ENCODE measurements at places on chromosomes 2 and 18. TPM values are rescaled to one million over a fixed set of nuclear protein-coding genes. Genes with fewer than 3 reads are reported as not detected.

GRCh38 chr2:144213797-144214196, 306.1 kb downstream of the ZEB2 start:
- DNase-seq = no peak
- H3K36me3 ChIP-seq = no peaks in the 10 kb centered on the region
- no peaks in the 10 kb centered on the region for H3K4me1 ChIP-seq
- no peak overlapping the region for H3K27ac ChIP-seq

GRCh38 chr2:216519154-216519762, 20.6 kb downstream of the RPL37A start:
- no peak overlapping the region for H3K4me3 ChIP-seq
- no peaks in the 10 kb centered on the region for H3K27me3 ChIP-seq
- peak; percentile 64 for DNase-seq
- H3K27ac ChIP-seq = no peak overlapping the region
- no peaks in the 10 kb centered on the region for H3K4me1 ChIP-seq

- H3K27ac ChIP-seq = no peak overlapping the region
- H3K27me3 ChIP-seq = no peaks in the 10 kb centered on the region
- H3K4me3 ChIP-seq = no peak overlapping the region
- DNase-seq = peak; percentile 52
Measured at GRCh38 chr2:190382851-190383250, 25.3 kb upstream of the MFSD6 start.

DNA sequence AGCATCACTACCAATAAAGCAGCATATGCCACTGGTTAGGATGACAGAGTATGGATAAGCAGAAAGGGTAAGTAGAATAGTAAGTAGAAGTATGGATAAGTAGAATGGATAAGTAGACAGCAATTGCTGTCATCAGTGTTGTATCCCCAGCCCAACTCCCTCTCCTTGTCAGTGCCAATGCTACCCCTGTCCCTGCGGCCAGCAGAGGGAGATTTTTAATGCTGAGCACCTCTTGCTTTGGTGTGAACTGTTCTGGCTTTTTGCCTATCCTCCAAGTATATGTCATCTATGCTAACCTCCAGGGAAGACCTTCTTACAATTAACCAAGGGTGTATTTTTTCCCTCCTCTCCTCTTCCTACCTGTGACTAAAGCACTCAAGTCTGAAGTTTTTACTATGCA, 136.7 kb upstream of the SPHKAP start:
- H3K4me3 ChIP-seq = no peak overlapping the region
- no peaks in the 10 kb centered on the region for H3K4me1 ChIP-seq
- no peaks in the 10 kb centered on the region for H3K36me3 ChIP-seq
- no peaks in the 10 kb centered on the region for H3K27me3 ChIP-seq
- no peak for DNase-seq
- no peak overlapping the region for H3K27ac ChIP-seq

GRCh38 chr2:98479959-98480524, 35.4 kb downstream of the INPP4A start:
- H3K27me3 ChIP-seq = no peaks in the 10 kb centered on the region
- peaks cover 35% of the 10 kb centered on the region for H3K4me1 ChIP-seq
- DNase-seq = no peak
- H3K4me3 ChIP-seq = no peak overlapping the region

- no peaks in the 10 kb centered on the region for H3K36me3 ChIP-seq
- H3K4me3 ChIP-seq = no peak overlapping the region
- no peaks in the 10 kb centered on the region for H3K4me1 ChIP-seq
- no peak for DNase-seq
Measured at GRCh38 chr2:63675026-63675425, 86.3 kb downstream of the MDH1 start.

Gene FANCL
- total RNA-seq = 26.9 TPM

Gene RAPGEF4
- 2.0 TPM for total RNA-seq

DNA sequence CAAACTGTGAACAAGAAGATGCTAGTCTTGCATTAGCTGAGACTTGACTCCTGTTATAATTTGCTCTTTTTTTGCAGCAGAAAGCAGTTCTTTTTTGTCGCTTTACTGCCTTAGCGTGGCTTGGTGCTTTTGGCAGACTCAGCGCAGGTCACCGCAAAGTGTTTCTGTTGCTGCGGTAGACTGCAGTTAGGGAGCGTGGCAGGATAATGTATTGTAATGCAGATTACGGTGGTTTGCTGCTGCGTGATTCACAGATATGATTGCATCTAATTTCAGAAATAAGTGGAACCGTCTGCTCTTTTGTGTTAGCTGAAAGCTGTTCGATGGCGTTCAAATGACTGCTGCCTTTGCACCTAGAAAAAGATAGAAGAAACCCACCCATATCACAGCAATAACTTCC, 131.6 kb upstream of the SATB2 start:
- no peak overlapping the region for H3K27ac ChIP-seq
- H3K4me1 ChIP-seq = no peaks in the 10 kb centered on the region
- no peak overlapping the region for H3K4me3 ChIP-seq

DNA sequence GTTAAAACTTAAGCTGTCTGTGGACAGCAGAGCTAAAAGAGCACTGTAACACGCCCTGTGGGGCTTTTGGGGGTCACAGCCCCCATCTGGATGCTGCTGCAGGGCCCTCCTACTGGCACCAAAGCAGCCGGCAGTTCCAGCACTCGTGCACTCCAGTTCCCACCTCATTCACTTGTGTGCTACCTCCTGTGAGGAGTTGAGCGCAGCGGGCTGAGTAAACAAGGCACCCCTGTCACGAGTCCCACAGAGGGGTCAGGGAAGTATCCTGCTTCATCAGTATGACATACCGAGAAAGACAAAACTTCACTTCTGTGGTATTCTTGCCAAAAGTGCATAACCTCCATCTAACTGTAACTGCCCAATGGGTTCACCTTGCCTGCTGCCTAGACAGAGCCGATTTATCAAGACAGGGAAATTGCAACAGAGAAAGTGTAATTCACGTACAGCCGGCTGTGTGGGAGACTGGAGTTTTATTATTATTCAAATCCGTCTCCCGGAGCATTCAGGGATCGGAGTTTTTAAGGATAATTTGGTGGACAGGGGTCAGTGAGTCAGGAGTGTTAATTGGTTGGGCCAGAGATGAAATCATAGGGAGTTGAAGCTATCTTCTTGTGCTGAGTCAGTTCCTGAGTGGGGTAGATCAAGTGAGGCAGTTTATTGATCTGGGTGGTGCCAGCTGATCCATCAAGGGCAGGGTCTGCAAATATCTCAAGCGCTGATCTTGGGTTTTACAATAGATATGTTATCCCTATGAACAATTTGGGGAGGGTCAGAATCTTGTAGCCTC, 41.6 kb downstream of the TMEM17 start:
- no peak for DNase-seq
- no peak overlapping the region for H3K4me3 ChIP-seq
- no peaks in the 10 kb centered on the region for H3K36me3 ChIP-seq
- H3K4me1 ChIP-seq = no peaks in the 10 kb centered on the region

DNA sequence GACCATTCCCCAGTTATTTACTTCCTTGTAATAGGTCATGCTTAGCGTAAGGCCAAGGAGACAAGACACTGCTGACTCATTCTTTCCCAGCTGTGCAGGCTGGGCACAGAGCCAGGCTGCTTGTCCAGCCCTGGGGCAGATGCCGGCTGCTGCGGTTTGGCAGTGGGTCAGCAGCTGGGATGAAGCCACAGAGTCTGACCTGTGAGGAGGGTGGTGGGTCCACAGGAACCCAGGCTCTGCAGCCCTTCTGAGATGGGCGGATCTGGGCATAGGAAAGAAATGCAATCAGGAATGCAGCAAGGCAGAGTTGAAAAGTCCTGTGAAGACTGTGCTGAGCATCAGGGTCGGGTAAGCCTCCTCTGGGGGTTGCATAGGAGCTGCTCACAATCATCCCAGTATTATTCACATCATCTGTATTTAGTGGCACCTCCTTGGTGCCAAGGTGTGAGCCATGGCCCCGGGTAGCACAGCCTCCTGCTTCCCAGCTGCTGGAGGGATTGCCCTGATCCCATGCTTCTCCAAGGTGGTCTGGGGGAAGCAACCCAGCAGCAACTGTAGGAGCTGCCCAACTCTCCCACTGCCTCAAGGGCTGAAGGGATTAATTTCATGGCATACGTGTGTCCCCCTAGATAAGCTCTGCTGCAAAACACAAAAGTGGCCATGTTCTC, 139.0 kb downstream of the DDX1 start:
- no peaks in the 10 kb centered on the region for H3K4me1 ChIP-seq
- H3K36me3 ChIP-seq = no peaks in the 10 kb centered on the region

Gene DPYSL5
- total RNA-seq = 0.09 TPM

Gene LONRF2
- total RNA-seq = 0.24 TPM

DNA sequence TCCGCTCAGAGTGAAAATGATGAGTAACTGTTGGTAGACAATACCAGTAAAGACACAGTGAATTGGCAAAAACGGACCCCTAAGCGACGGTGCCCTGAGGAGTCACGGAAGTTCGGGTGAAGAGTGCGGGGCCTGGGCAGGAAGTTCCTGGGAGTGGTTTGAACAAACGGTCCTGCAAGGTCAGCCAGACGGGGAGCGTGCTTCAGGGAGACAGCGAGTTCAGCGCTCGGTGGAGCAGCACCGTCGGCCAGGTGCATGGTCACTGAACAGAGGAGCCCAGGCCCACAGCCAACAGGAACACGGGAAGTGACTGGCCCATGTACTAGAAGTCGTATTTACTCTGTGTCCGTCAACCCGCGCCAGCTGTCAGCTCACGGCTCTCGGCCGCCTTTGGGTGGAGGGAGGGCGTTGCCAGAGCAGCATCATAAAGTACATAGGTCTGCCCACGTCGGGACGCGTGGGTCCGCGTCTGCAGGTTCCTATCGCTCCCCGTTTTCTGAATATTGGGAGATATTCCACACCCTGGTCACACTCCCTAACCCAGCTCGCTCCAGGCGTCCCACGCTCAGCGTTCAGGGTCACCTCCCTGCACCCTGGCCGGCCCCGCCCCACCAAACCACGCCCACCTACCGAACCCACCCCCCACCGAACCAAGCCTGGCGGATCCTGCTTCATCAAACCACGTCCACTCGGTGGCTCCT, 75.6 kb upstream of the UXS1 start:
- peaks cover 11% of the 10 kb centered on the region for H3K4me1 ChIP-seq
- peak overlapping the region; percentile 44 for H3K4me3 ChIP-seq
- no peaks in the 10 kb centered on the region for H3K36me3 ChIP-seq
- H3K27me3 ChIP-seq = peaks cover 3% of the 10 kb centered on the region

GRCh38 chr2:205975082-205975949, 110.7 kb downstream of the INO80D start:
- H3K4me3 ChIP-seq = no peak overlapping the region
- H3K27ac ChIP-seq = no peak overlapping the region
- H3K4me1 ChIP-seq = no peaks in the 10 kb centered on the region
- no peaks in the 10 kb centered on the region for H3K27me3 ChIP-seq

DNA sequence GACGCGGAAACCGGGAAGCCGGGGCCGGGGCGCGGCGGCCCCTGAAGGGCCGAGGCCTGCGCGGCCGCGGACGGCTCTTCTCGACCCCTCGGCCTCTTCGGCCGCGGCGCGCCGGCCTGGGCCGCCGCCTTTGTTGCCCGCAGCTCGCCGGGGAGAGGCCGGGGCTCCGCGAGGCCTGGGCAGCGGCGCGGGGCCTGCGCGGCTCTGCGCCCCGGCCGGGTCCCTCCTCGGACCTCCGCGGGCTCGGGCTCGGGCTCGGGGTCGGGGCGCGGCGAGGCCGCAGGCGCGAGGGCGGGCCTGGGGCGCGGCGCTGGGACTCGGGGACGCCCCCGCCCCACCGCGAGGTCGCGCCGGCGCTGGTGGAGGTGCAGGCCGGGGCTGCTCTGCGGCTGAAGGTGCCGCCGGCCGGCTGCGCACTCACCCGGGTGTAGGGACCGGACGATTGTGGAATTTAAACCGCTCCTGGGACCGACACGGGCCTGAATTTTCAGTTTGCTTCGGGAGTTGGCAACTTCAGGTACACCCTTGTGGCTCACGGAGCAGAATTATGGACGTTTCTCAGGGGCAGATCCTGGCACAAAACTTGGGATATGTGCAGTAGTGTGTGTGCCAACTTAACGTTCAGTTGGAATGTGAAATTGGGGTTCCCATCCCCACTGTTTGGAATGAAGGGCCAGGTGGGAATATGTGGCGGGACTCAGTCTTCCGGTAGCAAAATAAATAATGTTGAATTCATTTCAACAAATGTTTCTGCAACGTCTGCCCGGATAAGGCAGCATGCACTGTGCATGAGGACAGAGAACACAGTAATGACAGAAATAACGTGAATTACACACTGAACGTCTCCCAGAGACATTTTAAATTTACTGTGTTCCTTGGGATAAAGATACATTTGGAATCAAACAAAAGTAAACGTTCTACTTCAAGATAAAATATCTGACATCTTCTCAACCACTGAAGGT, 787 bp downstream of the SOCS6 start:
- peak; percentile 31 for DNase-seq
- H3K27ac ChIP-seq = no peak overlapping the region
- no peaks in the 10 kb centered on the region for H3K36me3 ChIP-seq
- peaks cover 5% of the 10 kb centered on the region for H3K27me3 ChIP-seq
- H3K4me1 ChIP-seq = peaks cover 9% of the 10 kb centered on the region
- H3K4me3 ChIP-seq = peak overlapping the region; percentile 43

DNA sequence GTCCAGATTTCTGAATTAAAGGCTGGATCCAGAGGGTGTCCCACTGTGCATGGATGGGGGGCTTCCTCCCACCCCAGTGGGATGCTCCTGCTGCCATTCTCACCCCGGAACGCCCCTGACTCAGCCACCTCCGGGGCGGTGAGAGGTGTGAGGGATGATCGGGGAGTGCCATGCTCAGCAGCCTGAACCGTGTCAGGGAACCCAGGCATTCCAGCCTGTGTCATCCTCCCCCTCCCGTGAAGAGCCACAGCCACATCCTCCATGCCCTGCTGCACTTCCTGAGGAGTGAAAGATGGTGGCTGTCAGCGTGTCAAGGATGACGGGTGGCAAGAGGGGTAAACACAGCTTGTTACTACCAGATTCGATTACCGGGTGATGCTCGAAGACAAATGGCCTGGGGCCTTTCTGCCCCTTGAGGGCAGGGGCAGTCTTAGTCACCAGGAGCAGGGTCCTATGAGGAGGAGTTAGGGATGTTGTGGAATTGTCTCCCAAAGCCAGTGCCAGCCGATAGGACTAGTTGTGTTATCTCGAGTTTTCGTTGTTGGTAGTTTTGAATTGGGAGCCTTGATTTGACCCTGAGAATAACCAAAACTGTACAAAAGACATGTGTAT, 80.8 kb downstream of the TCF7L1 start:
- H3K27me3 ChIP-seq = peaks cover 14% of the 10 kb centered on the region
- DNase-seq = no peak
- H3K27ac ChIP-seq = no peak overlapping the region
- no peak overlapping the region for H3K4me3 ChIP-seq

Gene IL36RN
- 0.09 TPM for total RNA-seq

Gene PCARE
- total RNA-seq = 0.09 TPM

Gene KDM3A
- total RNA-seq = 53.4 TPM

- H3K27ac ChIP-seq = no peak overlapping the region
- H3K27me3 ChIP-seq = no peaks in the 10 kb centered on the region
- no peaks in the 10 kb centered on the region for H3K4me1 ChIP-seq
- no peaks in the 10 kb centered on the region for H3K36me3 ChIP-seq
- H3K4me3 ChIP-seq = no peak overlapping the region
Measured at GRCh38 chr2:7356909-7357584, 439.8 kb downstream of the RNF144A start.

- H3K27me3 ChIP-seq = no peaks in the 10 kb centered on the region
- H3K4me1 ChIP-seq = no peaks in the 10 kb centered on the region
- H3K4me3 ChIP-seq = no peak overlapping the region
- DNase-seq = no peak
- no peaks in the 10 kb centered on the region for H3K36me3 ChIP-seq
Measured at GRCh38 chr2:203840655-203841205, 26.8 kb upstream of the CTLA4 start.
